ENCODE measurements at places on chromosomes 3 and 15.
A peak's percentile ranks its signal among the peaks of the same experiment; 100 is the strongest.

DNA sequence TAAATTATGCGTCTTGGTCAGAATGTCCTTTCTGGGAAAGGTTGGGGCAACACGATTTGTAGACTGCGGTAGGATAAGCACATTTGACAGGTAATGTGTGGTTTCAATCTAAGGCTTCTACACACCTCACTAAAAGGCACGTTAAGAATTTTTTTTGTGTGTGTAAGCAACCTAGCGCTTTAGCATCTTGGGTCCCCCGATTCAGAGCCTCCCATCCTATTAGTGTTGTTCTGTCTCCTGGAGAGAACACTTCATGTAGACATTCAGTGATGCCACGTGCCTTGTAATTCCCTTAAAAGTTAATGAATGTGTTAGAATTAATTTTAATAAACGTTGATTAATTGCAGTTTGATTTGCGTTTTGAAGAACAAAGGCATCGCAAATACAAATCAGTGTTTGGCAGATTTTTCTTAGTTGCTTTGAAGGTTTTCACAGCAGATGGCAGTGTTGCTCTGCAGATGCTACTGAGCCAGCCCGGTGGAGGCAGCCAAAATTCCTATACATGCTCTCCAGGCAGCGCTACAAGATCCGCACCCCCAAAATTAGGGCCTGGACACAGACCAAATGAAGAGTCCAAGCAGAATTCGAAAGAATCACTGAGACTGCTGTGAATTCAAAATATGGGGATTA lies 63.5 kb downstream of the OTOL1 start:
- DNase-seq, result no peak

DNA sequence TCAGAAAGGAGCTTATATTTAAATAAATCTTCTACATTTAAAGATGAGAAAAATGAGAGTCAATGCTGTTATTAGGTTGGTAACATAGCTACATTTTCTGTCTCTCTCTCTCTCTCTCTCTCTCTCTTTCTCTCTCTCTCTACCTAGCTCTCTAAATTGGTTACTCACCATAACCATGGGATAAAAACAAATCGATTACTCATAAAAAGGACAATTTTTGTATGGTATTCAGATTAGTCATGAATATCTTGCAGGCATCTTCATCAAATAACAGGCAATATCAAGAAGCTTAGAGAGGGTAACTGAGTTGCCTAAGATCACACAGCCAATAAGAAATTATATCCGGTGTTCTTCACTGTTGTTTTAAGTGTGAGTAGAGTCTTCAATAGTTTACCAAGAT lies 81.8 kb upstream of the ALCAM start:
- no peak for DNase-seq

DNA sequence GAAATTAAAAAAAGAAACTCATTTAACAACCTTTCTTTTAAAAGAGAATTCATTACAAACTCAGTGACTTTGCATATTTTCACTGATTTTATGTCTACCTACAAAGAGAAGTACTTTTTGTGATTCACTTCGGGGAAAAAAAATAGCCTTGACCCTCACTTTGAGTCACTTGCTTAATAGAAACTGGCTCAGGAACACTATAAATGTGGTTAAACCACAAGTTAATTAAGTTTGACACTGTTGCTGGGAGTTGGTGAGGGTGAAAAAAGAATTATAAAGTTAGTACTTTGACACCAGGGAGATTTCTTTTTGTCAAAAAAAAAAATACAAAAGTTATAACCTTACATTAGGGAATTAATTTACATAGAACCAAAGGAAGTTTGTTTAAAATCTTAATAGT lies 810.9 kb downstream of the NR2F2 start:
- no peak for DNase-seq

DNA sequence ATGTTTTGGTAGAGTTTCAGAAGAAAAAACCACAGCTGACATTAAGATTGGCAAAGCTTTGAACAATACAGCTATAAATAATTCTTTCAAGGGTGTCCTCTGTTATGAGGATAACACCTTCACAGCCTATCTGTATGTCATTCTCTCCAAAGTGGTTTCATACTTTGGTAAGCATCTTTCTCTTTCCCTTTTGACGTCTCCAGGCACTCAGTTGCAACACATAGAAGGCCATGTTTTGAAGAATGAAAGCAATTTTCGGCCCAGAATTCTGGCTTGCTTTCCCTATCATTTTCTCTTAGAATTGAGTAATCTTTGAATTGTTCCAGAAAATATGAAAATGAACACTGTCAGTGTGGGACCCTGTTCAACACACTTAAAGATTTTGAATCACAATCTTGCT lies 200.0 kb upstream of the CBLB start:
- peak; percentile 7 for DNase-seq

DNA sequence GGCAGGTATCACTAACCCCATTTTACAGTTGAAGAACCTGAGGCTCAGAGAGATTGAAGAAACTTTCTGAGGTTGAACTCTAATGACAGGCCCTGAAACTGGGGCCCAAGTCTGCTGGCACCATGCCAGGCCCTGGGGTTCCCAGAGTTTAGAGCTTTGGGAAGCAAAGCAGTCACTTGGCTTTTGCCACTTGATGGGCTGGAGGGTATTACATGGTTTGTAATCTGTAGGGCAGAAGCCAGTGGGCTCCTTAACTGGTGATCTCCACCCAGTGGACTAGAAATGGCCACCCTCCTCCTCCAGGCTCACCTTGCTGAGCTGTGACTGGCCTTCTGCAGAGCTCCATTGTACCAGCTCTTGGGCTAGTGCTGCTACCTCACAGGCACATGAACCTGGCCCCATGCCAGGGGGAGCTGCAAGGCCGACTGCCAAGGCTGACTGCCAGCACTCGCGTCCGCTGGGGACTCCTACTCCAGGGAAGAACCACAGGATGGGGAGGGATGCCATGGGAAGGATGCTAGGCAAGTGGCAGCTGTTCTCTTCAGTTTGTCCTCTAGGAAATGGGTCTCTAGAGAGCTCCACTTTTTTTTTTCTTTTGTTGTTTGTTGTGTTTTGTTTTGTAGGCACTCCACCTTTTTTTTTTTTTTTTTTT lies 104.8 kb downstream of the ETFA start:
- DNase-seq, result no peak

DNA sequence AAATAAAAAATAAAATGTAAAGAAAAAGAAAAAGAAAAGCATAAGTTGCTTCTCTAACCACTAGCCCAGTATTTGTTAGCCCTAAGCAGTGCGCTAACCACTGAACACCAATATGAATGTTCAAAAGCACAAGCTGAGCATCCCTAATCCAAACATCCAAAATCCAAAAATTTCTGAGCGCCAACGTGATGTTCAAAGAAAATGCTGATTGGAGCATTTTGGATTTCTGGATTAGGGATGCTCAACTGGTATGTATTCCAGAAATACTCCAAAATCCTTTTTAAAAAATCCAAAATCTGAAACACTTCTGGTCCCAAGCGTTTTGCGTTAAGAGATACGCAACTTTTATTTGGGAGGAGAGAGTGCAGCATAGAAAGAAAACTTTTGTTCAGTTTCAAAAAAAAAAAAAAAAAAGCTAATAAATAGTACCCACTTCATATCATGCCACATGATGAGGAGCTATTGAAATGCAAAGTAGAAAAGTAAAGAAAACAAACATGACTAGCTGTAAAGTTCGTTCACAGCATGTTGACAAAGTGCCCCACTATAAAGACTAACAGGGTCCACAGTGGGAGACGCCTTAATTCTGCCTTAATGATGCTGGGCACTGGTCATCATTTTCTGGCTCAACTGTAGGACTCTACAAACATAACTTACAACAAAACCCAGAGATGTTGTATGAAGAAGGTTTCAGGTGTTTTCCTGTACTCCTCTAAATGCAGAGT lies 32.4 kb downstream of the EDC3 start:
- DNase-seq, result no peak

GRCh38 chr15:64810497-64811326 lies 14.7 kb downstream of the PIF1 start:
- no peak for DNase-seq

DNA sequence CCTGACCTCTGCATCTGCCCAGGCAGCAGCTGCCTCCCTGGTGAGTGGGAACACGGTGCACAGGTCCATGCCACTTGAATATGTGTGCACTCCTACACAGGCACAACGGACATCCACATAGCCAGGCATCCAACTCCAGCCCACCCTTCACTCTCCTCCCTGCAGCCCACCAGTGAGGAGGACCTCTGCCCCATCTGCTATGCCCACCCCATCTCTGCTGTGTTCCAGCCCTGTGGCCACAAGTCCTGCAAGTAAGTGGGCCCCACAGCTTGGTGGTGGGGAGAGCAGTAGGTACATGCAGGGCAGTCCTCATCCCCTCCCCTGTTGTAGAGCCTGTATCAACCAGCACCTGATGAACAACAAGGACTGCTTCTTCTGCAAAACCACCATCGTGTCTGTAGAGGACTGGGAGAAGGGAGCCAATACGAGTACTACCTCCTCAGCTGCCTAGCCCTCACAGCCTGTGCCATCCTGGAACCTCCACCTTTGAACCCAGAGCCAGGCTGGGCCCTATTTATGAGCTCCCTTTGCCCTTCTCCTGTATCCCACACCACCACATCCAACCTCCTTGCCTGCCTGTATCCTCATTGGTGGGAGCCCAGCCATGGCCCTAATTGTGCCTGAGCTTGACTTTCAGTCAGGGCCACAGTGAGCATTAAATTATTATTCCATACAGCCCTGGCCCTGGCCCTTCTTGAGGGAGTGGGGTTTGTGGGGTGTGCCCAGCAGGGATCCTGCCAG lies 1.5 kb upstream of the AMIGO3 start:
- DNase-seq, result no peak

DNA sequence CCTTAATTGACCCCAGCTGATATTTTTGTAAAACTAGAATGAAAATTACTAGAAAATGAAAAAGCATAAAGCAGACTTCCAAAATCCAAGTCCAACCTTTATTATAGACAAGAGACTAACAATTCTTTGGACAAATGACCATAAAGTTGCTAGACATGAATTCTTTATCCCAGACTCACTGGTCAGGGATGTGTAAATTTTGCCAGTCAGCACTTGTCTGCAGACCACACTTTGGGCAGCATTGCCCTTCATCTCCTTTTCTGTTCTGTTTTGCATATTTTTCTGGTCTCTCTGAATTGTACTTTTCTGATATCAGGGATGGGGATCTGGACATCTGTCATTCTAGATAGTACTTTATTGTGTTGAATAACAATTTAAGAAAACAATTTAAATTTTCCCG lies 10.1 kb upstream of the RBMS3 start:
- DNase-seq, result no peak

DNA sequence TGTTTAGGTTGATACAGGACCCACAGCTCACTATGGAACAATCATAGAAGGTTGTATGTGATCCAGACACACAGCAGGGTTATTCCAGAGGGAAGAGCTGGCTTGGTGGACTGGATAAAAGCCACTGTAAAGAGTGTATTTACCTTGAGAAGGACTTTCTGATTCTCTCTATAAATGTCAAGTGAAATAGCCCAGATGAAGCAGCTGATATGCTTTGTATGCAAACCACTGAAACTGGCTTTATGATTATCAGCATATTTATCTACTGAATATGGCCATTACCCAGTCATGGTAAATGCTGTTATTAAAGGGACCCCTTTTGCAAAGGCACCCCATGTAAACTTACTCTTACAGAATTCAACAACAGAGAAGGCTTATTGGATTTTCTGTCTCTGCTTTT lies 28.1 kb downstream of the C3orf80 start:
- no peak for DNase-seq

GRCh38 chr3:8599146-8599545 lies 45.5 kb downstream of the SSUH2 start:
- no peak for DNase-seq

- DNase-seq, result no peak
Measured at GRCh38 chr15:82196353-82196752, 66.2 kb downstream of the EFL1 start.

GRCh38 chr15:63334821-63335220 lies 46.8 kb downstream of the CA12 start:
- DNase-seq, result no peak

DNA sequence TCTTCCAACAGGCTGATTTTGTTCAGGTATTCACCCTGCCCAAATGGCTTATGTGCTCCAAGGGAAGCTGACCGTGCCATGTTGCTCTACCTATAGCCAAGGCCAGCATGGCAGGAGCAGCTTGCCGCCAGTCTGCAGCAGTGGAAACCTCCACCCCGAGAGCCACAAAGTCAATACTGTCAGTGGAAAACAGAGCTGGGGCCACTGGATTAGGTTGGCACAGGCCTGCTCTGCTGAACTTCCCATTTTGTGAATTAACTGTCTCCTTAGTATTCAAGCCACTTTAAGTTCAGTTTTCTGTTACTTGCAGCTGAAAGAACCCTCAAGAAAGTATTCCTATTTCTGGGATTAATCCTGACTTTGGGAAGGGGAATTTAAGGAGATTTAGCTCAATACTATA lies 63.8 kb upstream of the XCR1 start:
- no peak for DNase-seq

GRCh38 chr3:189517981-189518380 lies 113.2 kb upstream of the TP63 start:
- DNase-seq, result no peak

GRCh38 chr3:23152989-23153388 lies 50.1 kb upstream of the UBE2E2 start:
- no peak for DNase-seq

- DNase-seq, result no peak
Measured at GRCh38 chr3:187982142-187982541, 171.8 kb upstream of the LPP start.

DNA sequence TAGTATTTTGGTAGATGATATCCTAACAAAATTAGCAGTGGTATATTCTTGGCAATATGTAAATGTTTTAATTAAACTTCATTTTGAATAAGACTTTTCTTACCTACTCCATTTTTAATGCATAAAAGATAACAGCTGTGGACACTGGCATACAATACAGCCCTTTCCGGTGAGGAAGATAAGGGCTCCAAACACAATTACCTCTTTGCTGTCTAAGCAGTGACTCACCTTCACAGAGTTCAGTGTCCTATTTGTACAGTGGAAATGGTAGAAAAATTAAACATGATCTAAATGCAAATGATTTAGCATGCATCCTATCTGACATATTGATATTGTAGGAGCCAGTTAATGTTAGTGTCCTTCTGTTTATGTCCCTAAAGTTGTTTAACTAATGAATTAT lies 969.4 kb downstream of the PLOD2 start:
- no peak for DNase-seq

GRCh38 chr3:126100269-126100633 lies 16.3 kb upstream of the SLC41A3 start:
- DNase-seq, result no peak

- DNase-seq, result no peak
Measured at GRCh38 chr15:85474700-85475316, 94.4 kb downstream of the AKAP13 start.

- DNase-seq, result no peak
Measured at GRCh38 chr15:74245342-74245931, 9.3 kb downstream of the CCDC33 start.

Measured in activated CD4-positive, alpha-beta T cell treated with anti-CD3 and anti-CD28 coated beads, Interleukin-2, amount 50 U/mL, for 24 hours (primary cell).